ENCODE measurements at places on chromosomes 5 and 9.
A peak's percentile ranks its signal among the peaks of the same experiment; 100 is the strongest.

- DNase-seq, result no peak
Measured at GRCh38 chr9:2742214-2742613, 24.9 kb downstream of the KCNV2 start.

DNA sequence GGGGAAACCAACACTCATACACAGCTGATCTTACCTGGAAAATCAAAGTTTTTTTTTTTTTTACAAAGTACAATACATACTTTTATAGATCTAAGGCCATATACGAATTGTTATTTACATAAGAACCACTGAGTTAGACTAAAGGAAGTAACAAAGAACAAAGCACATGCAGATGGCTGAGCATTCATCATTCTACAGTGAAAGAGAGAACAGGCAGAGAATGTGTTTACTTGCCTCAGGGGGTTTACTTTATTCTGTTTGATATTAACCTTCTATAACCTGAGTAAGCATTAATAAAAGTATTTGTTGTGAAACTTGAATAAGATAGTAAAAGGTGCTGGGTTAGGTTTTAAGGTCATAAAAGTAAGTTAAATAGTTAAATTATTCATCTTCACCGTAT is 54.7 kb downstream of the SLC38A9 start:
- no peak for DNase-seq

GRCh38 chr5:76944638-76945037 is 8.2 kb upstream of the CRHBP start:
- no peak for DNase-seq

GRCh38 chr9:96241391-96241809 is 60.6 kb downstream of the HSD17B3 start:
- no peak for DNase-seq

DNA sequence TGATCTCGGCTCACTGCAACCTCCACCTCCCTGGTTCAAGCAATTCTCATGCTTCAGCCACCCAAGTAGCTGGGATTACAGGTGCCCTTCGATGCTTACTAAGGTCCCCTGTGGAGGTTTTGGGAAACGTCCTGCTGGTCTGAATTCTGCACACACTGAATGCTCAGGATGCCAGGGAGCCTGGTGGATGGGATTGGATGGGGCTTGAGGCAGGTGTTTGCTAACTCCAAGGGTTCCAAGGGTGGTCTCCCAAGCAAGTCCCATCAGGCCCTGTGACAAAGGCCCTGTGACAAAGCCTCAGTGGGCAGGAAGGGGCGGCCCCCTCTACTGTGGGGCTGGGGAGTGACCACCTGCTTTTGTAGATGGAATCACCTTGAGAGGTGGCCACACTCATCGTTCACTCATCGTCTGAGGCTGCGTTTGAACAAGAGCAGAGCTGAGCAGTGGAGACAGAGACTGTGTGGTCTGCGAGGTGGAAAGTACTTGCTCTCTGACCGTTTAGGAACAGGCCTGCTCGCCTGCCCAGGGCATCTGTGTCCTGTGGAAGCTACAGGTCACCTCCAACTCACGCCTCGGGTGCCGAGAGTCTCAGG is 40.2 kb downstream of the MRPL36 start:
- DNase-seq, result no peak

- DNase-seq, result no peak
Measured at GRCh38 chr9:72459308-72459707, 62.1 kb upstream of the TMC1 start.

DNA sequence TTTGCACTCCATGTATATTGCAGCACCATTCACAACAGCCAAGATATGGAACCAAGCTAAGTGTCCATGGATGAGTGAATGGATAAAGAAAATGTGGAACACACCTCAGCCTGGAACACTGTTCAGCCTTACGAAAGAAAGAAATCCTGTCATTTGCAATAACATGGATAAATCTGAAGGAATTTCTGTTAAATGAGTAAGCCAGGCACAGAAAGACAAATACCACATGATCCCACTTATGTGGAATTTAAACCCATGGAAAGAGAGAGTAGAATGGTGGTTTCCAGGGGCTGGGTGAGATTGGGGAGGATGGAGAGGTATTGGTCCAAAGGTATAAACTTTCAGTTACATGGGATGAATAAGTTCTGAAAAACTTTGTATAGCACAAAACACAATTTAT is 228.9 kb upstream of the CD180 start:
- no peak for DNase-seq

GRCh38 chr9:9905736-9906135 is 707.1 kb downstream of the PTPRD start:
- DNase-seq, result no peak

- no peak for DNase-seq
Measured at GRCh38 chr9:113591899-113592625, 128.5 kb downstream of the RGS3 start.

DNA sequence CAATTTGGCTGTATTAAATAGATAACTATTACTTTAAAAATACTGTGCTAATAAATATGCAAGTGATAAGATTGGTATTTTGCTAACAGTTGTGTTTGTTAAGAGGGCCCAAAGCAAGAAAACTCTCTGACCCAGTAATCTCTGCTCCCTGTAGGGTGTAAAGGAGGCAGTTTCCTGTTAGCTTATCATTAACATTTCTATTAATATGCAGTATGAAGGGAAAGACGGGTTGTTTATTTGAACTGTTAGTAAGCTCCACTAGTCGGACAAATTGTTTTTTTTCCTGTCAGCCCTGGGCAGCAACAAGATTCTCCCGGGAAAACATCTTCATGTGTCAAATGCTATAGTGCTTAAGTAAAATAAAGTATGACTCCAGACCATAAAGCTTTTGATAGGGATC is 35.6 kb downstream of the ERP44 start:
- no peak for DNase-seq

DNA sequence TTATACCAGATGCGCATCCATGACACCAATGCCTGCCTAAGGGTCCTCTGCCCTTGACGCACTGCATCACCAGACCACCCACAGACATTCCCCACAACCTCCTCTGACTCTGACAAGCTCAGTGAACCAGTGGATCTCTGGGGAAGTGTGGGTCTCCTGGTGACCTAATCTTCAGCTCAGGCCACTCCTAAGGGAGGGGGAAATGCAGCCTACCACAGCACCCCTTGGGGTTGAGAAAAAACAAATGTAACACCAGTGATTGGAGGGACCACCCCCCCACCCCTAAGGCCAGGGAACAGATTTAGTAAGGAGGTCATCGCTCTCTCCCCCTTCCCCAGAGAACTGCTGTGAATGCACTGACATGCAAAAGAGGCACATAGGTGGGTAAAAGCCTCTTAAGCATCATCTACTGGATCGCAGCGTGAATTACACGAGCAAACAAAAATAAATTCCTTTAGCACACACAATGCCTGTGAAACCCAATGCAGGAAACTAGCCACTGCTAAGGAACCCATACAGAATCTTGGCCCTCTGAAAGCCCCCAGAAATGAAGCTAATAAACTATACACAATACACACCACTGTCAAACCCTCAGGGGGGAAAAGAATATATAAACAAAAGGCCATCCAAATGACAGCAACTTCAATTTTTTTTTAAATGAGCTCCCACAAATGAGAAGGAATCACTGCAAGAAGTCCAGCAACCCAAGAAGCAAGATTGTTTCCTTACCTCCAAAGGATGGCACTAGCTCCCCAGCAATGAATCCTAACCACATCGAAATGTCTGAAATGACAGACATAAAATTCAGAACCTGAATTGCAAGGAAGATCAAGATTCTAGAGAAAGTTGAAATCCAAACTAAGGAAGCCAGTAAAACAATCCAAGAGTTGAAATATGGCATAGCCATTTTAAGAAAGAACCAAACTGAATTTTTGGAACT is 513.7 kb upstream of the PTGER4 start:
- no peak for DNase-seq

DNA sequence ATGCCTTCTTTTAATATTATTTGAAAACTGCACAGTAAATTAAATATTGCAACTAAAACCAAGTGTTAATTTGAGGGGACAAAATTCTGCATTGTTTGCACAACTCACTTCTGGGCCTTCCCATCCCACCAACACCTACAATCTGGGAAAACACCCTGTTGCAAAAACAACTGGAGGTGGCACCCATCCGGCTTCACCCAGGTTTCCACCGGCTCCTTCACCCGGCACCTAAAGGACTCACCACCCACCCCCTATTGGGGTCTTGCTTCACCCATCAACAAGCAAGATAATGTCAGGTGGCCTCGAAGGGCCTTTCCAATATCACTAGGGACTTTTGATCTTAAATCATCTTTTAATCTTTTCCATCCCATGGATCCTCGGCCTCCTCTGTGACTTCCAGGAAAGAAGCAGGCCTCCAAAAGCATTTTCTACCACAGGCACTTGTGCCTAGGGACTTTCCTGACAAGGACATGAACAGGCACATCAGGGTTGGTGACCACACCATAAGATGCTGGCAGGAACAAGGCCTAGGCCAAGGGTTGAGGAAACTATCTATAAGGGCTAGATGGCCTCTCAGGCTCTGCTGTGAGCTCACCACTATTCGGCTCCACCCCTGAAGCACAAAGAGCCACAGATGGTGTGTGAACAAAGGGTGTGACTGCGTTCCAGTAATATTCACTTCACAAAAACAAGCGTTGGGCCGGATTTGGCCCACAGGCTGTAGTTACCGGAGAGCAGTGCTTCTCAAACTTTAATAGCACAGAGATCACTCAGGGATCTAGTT is 205.1 kb downstream of the AUH start:
- DNase-seq, result no peak

DNA sequence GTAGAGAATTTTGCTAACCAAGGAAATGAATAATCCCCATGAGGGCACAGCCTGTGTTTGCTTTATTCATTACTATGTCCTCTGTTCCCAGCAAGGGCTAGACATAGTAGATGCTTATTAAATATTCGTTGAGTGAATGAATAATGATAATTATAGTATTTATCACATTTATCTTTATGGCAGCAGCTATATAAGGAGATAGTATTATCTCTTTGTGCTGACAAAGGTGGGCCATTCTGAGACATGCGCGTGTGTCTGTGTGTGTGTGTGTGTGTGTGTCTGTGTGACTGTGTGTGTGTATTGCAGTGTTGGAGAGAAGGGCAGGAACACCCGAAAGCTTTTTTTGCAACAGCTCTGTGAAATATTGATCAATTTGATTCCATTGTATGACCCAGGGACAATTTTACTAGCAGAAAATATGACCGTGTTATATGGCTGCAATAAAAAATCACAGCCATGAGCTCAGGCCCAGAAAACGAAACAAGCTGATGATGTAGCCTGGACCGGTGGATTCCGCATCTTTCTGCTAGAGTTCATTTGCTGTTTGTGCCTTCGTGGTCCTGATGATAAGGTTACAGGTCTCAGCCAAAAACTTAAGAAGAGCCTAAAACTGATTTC is 39.8 kb downstream of the ZNF618 start:
- DNase-seq, result no peak

GRCh38 chr5:1228120-1228519 is 2.9 kb downstream of the SLC6A18 start:
- DNase-seq, result no peak

DNA sequence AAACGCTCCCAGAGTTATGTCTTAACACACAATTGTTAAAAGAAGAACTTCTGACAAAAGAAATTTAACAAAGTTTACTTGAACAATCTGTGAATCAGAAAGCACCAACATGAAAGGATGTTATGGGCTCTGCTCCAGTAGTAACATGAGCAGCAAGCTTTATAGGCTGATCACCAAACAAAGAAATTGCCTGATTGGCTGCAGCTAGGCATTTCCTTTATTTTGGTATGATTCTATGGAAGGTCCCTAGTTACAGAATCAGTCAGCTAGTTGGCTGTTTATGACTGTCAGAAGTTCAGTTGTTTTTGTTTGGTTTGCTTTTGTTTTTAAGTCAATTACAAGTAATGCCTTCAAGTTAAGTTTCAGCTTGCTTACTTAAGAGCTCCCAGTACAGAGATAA is 102.4 kb upstream of the SMC2 start:
- no peak for DNase-seq

DNA sequence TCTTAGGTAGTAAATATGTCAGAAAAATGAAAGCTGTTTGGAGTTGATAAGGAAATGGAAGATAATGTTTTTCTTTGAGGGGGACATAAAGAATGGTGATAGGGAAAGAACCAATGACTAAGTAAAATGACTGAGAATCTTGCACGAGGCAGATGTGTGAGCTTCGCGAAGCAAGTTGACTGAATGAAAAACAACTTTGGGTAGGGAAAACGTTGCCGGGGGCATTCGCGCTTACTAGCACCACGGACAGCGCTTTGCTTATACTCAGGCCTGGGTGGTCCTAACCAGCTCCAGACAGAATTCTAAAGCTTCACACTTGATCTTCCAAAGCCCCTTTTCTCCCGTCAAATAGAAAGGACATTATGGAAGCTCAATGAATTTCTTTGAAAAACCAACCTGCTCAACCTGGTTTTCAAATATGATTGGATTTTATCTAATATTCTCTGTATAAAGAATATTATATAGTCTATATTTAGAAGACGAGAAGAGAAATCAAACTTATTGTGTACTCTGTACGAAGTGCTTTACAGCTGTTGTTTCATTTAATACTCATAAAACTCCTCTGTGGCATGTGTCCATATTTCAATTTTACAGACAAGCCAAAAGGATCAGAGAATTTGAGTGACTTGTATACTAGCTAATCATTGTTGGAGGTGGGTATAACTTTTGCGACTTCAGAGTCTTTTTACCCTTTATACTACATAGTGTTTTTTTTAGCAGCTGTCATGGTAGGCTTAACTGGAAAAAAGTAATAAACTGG is 1.9 kb upstream of the CDKN2B start:
- DNase-seq, result no peak

DNA sequence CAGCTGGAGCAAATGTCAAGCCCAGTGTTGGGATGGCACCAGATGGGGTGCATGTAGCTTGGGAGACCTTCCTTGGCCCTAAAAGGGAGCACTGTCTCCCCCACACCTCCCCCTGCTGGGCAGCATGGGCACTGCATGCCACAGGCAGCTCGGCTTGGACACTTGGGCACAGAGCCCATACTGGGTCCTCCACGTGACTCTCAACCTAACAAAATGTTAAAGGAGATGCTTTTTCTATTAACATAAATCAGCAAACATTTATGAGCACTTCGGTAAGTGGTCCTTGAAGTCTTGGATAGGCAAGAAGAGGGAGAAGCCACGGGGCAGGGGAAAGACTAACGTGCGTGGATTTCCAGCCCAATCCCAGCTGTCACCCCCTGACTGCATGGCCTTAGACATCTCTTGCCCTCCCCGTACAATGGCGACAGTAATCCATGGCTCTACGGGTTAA is 23.9 kb upstream of the MAPK9 start:
- peak; percentile 41 for DNase-seq

DNA sequence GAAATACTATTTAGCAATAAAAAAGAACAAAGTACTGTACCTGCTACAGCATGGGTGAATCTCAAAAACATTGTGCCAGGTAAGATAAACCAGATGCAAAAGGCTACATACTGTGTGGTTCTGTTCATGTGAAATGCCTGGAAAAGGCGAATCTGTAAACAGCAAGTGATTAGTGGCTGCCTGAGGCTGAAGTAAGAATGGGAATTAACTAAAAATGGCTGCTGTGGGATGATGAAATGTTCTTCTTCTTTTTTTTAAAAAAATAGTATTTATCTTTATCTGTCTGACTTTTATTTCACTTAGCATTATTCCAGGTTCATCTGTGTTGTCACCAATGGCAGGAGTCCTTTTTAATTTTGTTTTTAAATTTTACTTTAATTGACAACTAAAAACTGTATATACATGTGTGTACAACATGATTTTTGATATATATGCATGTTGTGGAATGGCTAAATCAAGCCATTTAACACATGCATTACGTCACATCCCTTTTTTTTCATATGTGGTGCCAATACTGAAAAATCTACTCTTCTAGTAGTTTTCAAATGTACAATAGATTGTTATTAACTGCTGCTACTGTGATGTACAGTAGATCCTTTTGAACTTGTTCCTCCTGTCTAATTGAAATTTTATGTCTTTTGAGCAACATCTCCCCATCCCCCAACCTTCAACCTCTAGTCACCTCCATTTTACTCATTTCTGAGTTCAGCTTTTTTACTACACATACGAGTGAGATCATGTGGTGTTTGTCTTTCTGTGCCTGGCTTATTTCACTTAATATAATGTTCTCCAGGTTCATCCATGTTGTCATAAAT is 62.9 kb upstream of the TNFAIP8 start:
- DNase-seq, result no peak

Measured in T-helper 1 cell (primary cell).